ENCODE measurements at places on chromosomes 7 and 10.

DNA sequence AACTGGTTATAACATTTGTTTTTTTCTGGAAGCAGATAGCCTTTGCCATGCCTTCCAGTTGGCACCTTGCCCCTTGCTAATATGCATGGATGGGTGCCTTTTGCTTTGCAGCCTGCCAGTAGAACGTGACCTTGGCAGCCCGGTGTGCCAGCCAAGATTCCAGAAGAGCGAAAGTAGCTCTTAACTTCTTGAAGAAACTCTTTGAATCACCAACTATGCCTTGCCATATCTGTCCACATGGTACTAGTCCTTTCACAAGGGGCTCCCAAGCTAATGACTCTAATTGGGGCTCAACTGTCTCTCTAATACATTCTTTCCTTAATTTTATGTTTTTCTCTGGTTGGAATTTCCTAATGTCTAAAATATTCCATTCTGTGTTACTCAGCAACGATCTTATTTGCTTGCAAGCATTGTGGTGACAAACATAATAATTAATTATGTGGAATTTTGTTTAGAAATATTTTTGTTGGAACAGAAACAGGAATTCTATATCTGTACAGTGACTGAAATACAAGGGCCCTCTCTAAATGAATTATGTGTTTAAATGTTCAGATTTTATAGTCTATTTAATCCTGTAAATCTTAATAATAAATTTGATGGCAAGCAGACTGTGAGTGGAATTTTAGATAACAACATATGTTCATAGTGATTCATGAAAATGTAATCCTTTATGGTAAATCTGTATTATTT is 45.8 kb downstream of the HDAC9 start:
- peak; percentile 32 for DNase-seq

DNA sequence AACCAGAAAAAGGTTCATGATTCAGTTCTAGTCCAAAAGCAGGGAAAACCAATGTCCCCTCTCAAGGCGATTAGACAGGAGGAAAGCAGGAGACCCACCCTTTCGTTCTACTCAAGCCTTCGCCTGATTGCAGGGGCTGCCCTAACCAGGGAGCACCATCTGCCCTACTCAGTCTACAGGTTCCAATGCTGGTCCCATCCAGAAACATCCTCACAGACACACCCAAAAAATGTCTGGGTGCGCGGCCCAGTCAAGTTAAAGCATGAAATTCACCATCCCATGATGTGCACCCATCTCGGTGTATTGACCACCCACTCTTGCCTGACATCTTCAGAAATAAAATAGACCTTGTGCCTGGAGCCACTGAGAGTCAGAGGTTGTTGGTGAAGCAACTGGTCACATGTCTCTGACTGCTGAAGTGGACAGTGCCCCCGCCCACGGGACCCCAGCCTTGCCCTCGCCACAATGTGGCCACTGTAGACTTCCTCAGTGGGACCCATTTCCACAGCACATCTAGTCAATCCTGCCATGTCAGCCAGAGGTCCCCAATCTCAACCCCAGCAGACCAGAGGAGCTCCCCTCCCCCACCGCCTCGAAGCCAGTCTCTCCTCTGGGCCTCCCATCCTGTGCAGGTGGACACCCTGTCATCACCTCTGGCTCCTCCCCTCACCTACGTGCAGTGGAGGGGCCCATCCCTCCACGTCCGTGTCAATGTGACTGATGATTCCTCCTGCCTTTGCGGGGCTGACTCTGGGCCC is 116.3 kb upstream of the PPP2R2D start:
- DNase-seq, result no peak

DNA sequence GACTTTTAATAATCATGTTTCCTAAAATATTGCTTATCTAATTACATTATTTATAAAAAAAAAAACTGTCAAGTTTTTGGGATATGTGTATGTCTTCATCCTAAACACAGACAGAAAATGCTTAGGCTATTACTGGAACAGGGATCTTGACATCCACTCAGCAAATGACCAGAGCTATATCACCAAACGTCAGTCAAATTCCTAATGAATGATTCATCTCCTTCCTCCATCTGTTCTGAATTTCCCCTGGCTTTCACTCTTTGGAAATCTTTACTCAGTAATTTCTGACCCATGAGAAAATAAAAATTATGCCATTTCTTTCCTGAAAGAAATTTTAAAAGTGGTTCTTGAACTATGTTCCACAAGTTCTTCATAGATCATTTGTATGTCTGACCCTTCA is 552.4 kb upstream of the KCND2 start:
- DNase-seq, result no peak

GRCh38 chr10:4382811-4383210 is 443.2 kb upstream of the AKR1E2 start:
- DNase-seq, result no peak

DNA sequence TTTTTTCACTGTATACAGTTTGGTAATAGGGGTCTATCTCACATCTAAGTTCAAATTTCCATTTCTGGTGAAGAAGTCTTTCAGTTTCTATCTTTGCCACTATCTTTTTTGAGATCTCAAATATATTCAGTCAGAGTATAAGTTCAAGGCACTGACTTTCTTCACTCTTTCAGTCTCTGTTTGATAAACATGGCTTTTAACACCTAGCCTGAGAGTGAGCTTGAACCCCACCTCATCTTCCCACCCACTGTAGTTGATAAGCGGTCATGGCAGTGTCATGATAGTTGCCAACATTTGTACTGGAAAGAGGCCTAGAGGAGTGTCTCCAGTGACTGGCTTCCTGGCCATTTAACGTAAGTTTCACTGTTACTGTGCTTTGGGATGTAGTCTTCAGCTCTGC is 41.2 kb upstream of the AGR3 start:
- no peak for DNase-seq

DNA sequence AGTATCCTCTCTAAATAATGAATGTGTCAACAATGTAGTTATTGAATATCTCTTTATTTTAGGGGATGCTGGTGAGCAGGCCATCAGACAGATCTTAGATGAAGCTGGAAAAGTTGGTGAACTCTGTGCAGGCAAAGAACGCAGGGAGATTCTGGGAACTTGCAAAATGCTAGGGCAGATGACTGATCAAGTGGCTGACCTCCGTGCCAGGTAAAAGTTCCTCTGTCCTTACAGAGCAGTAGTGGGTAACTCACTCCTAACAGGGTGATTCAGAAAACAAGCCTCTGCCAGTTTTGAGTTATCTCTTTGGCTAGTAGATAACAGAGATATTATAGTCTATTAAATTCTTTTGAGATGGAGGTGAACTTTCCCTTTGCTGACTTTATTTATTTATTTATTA is 67.3 kb downstream of the AP3M1 start:
- no peak for DNase-seq

DNA sequence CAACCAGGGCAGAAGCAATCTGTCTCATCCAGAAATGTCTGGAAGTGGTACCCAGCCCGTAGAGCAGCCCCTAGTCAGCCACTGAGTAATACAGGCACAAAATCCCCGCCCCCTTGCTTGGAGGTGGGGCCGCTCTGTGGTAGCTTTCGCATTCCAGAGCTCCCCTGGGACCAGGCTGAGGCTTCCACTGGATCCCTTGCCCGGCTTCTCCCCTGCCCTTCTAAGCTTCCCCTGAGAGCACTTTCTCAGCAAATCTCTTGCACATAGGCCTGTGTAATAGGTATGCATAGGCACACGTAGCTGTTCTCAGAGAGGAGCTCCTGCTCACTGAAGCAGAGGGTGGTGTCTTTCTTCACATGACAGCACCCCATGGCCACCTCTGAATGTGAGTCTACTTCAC is 144.2 kb downstream of the BMS1 start:
- no peak for DNase-seq

GRCh38 chr7:100694098-100694745 is at the start of gene GIGYF1:
Gene GIGYF1 (minus strand): TSS chr7:100694250. CDS start chr7:100688238, 6,012 bp downstream.
- DNase-seq, result peak; percentile 72

DNA sequence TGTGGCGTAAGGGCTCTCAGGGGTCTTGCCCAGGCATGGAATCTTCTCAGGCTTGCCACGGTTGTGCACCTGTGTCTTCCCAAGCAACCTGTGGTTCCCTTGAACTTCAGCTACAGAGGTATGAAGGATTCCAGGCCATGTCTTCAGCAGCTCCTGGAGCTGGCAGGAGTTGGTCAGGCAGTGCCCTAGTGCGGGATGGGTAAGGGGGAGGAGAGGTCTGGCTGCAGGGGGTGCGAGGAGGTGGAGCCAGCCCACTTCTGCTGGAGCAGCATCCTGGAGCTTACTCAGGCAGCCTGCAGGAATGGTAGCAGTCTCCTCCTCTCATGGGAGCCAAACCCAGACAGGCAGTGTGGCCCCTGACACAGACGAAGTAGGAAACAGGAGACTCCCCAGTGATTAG is 3.8 kb upstream of the TRIL start:
- no peak for DNase-seq

- no peak for DNase-seq
Observed at GRCh38 chr7:28629216-28629842, 217.0 kb downstream of the CREB5 start.

GRCh38 chr10:30455816-30456215 is 21.8 kb downstream of the MAP3K8 start:
- DNase-seq, result no peak

DNA sequence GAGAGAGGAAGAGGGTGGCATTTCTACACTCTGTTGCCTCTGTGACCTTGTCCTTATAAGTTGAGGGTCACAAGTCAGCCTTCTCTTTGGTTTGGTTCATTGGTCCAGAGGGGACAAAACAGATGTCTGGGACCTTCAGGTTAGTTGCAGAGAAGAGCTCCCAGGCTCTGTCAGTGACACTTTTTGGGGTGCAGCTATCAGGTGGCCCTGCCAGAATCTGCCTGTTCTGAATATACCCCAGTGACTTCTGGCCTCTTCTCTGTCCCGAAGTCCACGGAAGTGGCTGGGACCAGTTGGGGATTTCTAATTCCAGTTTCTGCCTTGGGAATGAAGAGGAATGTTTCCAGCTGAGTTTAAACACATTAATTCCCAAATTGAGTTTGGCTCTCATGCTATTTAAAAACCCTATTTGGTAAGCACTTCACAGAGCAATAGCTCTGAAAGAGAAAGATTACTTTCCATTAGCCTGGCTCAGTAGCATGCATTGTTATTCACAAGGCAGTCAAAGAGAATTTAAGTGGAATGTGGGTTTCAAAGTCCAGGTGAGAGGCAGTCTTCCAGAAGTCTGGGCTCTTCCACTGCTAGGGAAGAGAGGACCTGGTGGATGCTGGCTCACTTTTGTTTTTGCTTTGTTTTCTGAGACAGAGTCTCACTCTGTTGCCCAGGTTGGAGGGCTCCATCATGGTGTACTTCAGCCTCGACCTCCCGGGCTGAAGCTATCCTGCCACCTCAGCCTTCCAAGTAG is 237.8 kb upstream of the GALNT17 start:
- DNase-seq, result no peak

GRCh38 chr7:137642031-137642430 is 204.7 kb downstream of the DGKI start:
- no peak for DNase-seq

DNA sequence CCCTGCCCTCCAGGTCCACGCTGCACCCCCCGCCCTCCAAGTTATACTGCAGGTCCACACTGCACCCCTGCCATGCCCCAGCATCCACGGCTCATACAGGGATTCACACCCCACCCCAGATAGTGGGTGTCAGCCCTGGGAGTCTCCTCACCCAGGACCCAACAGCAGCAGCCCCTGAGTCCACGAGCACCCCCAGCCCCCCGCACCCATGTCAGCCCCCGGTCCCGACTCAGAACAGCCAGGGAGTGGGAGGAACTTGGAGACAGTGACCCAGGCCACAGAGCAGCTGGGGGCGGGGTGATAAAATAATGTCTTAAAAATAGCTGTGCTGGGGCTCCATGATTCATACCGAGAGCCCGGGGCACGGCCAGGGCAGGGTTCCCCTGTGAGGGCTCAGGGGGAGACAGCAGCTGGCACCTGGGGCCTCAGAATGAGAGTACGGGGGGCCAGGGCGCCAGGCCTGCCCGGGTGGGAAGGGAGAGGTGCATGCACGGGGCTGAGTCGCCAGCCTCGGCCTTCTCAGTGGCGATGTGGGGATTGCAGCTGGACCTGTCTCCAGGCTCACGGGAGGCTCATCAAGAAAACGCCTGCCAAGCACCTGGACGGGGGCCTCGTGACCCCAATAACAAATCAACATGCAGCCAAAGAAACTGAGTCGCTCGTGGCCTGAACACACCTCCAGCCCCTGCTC is 29.8 kb downstream of the ADAP1 start:
- DNase-seq, result no peak

DNA sequence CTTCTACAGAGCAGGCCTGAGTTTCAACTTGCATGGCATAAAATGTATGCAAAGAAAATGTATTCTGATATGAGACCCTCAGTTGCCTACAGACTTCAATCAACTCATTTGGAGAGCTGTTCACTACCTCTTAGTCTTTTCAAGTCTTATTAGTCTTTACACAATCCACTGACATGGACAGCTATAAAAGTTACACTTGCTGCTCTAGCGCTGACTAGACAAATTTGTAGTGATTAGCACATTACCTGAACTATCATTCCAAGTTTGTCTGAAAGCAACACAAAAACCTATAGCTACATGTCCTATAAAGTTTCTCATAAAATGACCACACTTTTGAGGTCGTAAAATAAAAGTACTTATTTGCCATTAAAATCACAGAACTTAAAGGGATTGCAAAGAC is 83.9 kb downstream of the PARD3 start:
- DNase-seq, result no peak

DNA sequence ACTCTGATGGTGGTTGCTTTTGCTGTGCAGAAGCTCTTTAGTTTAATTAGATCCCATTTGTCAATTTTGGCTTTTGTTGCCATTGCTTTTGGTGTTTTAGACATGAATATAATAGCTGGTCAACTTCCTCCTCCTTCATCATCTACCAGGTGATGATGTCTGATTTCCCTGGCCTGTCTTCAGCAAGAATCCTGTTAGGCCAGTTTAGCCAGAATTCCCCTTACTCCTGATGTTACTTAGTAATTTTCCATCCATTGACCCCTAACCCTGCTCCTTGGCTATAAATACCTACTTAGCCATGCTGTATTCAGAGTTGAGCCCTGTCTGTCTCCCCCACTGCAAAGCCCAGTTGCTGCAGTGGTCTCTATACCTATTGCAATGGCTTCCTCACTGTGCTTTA is 91.4 kb downstream of the ZNF777 start:
- DNase-seq, result no peak

DNA sequence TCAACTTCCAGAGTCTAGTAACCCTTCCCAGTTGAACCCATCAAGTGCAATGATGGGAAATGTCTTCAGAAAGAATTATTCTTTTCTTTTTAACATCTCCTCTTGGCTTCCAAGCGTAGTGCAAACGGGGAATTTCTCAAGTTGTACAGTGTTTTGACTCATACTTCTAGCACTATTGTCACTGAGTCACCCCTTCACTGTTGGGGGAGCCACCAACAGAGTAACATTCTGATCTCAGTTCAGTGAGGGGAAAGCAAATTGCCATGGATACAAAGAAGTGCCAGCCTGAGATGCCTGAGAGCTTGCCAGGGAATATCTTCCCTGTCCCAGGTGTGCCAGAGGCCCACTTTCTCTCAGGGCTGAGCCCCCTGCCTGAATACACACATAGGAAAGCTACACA is 31.0 kb downstream of the CYP3A5 start:
- DNase-seq, result no peak

Data from NCI-H2081 (cell line).